ENCODE measurements at places on chromosomes 16 and 17. TPM values are rescaled to one million over a fixed set of nuclear protein-coding genes. Genes with fewer than 3 reads are reported as not detected.

CACNG4 gene
- 3.8 TPM for total RNA-seq

GRCh38 chr16:75789237-75789636 is 62.9 kb upstream of the CPHXL start:
- DNase-seq = peak; percentile 38

- peak; percentile 70 for DNase-seq
Observed at GRCh38 chr16:3819746-3820724, 60.5 kb downstream of the CREBBP start.

GRCh38 chr16:29710227-29711219 is 31.5 kb downstream of the QPRT start:
- peak; percentile 54 for DNase-seq

- peak; percentile 15 for DNase-seq
Observed at GRCh38 chr17:16304830-16305229, 48.4 kb downstream of the CENPV start.

GRCh38 chr17:43545383-43545632 is 832 bp downstream of the ETV4 start:
- DNase-seq = no peak
